ENCODE measurements at places on chromosomes 12 and 14.
A peak's percentile ranks its signal among the peaks of the same experiment; 100 is the strongest.

GRCh38 chr14:74065746-74066575, 18.3 kb downstream of the ALDH6A1 start:
- DNase-seq, result no peak

DNA sequence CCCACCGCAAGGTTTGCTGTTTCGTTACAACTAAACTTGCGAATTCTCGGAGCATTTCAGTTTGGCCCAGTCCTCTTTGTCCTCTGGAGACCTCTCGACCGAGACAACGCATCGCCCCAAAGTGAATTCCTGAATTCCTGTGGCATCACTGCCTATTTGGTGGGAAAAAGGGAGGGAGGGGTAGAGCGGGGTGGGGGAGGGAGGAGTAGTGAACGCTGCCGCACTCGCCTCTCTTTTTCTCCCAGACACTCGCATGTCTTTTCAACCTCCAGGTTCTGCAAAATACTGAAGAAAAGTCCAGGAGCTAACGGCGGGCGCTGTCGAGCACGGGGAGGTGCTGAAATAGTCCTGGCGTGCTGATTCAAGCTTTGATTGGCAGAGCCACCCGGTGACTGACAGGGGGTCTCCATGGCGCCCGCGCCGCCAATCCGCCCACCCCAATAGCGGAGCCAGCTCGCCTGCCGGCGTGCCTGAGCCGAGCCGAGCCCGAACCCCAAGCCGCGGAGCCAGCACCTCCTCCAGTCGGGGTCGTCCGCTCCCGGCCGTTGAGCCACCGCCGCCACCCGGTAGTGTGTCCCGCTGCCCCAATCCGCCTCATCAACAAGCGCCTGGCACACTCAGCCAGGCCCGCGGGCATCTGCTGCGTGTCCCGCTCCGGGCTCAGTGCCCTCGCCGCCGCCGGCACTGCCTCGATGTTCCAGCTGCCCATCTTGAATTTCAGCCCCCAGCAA, at the start of gene SIX6:
SIX6 (plus strand) TSS at position 440 of the 731 bp plus-strand sequence; CDS start at position 693, 253 bp downstream.
- DNase-seq, result no peak

DNA sequence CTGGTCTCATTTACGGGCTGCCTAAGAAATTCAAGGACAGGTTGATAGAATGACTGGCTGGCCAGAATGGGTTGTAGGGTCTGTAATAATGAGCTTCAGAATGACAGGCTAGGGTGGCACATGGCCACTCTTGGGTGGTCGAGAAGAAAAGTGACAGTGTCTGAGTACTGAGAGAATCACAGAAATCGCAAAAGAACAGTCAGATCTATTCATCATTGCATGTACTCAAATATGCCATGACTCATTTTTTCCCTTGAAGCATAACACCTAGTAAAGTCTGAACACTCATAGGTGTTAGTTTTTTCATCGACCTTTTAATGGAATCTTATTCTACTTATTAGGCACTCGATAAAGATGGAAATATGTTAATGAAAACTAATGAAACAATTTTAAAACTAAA, 37.8 kb upstream of the SEL1L start:
- no peak for DNase-seq

GRCh38 chr12:68958322-68958721, 25.4 kb upstream of the CPM start:
- peak; percentile 33 for DNase-seq

- peak; percentile 28 for DNase-seq
Measured at GRCh38 chr14:100147181-100147631, 12.2 kb downstream of the DEGS2 start.

DNA sequence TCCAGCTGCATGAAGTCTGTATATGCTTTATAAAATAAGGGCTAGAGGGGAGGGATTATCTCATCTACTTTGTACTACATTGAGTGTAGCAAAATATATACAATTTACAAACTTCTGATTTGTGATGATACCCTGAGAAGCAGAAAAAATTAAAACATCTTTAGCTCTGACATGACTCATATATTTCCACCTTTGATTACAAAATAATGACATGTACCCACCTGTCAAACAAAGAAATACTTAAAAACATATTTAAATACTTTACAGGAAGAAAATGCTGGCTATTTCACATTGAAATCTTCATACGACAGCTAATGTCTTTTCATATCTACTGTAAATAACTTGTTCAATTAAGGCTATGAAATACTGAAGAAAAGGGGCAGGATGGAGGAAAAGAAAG, 3.3 kb downstream of the GPR135 start:
- DNase-seq, result no peak

DNA sequence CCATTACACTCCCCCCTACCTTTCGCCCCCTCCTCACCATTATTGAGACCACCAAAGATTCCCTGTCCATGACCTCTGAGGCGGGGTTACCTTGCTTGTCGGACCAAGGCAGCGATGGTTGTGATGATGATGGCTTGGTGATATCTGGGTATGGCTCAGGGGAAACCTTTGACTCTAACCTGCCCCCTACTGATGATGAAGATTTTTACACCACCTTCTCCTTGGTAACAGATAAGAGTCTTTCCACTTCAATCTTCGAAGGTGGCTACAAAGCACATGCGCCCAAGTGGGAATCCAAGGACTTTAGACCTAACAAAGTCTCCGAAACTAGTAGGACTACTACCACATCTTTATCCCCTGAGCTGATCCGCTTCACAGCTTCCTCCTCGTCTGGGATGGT, 350.2 kb downstream of the DIO2 start:
- DNase-seq, result no peak

DNA sequence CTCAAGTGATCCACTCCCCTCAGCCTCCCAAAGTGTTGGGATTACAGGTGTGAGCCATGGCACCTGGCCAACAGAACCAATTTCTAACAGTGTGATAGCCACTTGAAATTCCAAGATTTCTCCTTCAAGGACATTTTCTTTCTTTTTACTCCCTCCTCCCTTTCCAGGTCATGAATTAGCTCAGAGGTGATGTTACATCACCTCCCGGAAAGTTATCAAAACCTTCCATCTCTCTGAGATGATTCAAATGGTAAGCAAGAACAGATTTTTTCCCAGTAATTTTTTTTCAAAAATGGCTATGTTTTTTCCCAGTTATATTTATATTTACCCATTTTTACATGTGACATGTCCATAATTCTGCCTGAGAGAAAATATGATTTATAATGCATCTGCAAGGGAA, 15.6 kb upstream of the SMAGP start:
- DNase-seq, result no peak

DNA sequence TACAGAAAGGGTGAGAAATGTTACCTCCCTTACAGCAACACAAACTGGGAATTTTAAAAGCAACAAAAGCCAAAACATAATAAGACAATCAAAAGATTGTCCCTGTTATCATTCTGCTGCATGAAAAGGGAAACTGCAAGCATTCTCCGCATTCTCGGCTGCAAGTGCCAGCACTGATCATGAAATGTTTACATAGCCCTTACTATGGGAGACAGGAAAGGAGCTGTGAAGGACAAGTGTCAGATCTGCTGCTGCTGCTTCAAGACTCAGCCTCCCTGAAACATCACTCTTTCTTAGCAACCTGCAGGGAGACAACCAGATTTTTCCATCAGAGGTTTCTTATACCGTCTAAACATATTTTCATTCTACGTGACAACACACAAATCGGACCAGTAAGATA, 20.1 kb downstream of the DENND5B start:
- no peak for DNase-seq

GRCh38 chr14:100906420-100906819, 2.9 kb upstream of the RTL1 start:
- DNase-seq, result no peak

DNA sequence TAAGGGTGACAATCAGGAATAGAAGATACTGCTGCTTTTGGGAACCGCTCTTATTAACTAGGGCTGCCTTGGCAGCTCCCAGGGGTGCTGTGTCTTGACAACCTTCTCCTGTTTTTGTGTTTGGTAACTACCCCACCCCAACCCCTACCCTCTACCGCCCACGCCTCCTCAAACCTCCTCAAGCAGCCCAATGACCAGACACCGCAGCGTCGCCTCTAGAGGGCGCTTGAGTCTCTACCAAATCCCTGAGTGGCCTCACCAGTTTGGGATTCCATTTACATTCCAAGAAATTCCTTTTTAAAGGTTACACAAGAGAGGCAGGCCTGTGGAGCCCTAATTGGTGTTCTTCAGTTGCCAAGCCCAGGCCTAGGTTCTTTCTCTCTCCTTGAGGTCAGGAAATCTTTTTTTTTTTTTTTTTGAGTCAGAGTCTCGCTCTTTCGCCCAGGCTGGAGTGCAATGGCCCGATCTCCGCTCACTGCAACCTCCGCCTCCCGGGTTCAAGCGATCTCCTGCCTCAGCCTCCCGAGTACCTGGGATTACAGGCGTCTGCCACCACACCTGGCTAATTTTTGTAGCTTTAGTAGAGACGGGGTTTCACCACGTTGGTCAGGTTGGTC, 72.4 kb upstream of the USP44 start:
- peak; percentile 27 for DNase-seq

GRCh38 chr12:121085506-121086353, 46.7 kb upstream of the OASL start:
- DNase-seq, result no peak

- DNase-seq, result no peak
Measured at GRCh38 chr12:1204581-1205121, 213.6 kb downstream of the ERC1 start.

DNA sequence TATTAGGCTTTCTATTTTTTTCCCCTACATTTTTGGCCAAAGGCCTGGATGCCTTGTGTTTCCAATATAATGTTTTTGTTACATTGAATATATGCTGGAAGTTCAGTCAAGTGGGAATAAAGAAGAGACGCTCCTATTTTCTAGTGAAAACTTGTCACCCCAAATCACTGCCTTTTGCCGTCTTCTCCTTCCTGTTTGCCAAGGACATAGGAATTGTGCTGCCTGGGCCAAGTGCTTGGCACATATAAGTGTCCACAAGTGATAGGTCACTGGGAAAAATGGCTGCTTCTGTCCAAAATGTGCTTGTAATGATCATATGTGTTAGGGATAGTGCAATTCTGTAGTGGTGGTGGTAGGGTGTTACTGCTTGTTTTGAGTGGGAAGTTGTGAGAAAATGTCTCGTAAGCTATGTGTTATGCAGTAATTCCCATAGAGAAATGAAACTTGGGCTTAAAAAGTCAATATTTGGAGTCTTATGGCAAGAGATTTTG, 11.6 kb upstream of the KCNJ8 start:
- DNase-seq, result no peak

DNA sequence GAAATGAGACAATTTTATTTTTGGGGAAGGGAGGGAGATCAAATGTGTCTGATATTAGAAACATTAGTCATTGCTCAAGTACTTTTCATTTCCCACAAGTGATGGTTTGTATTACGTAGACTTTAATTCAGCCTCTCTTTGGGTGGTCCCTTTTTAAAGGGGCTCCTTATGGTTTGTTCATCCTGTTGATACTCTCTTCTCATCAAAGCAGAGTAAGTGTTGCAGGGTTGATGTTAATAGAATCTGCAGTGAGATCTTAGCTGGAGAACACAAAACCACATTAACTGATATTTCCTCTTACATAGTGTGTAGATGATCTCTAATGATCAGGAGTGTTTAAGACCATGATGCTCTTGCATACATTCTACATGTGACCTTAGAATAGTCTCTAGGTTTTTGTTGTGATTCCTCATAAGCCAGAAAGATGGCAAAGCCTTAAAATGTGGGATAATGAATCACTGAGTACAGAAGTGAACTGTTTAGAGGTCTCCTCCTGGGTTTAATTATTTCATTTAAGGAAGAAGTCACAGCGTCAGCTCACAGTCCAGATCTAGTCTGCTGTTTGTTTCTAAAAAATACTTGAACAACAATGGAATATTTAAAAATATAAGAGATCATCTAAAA, 87.4 kb upstream of the PTPRR start:
- no peak for DNase-seq

DNA sequence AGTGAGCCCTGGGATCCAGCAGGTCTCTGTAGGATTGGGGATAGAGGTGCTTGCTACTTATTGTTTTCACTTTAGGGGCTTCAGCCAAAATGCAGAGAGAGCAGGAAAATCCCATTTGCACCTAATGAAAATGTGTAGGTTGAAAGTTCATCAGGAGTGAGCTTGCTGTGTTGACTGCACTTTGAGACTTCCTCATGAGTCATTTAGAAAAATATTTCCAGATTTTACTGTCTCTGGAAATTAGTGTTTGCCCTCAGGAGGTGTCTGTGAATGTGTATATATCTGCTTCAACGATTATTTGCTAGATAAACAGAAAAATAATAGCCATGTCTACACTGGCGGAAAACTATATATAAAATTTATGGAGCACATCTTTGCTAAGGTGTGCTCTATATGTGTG, 159.3 kb downstream of the CAND1 start:
- DNase-seq, result no peak

GRCh38 chr12:29041621-29042020, 107.5 kb upstream of the FAR2 start:
- no peak for DNase-seq

DNA sequence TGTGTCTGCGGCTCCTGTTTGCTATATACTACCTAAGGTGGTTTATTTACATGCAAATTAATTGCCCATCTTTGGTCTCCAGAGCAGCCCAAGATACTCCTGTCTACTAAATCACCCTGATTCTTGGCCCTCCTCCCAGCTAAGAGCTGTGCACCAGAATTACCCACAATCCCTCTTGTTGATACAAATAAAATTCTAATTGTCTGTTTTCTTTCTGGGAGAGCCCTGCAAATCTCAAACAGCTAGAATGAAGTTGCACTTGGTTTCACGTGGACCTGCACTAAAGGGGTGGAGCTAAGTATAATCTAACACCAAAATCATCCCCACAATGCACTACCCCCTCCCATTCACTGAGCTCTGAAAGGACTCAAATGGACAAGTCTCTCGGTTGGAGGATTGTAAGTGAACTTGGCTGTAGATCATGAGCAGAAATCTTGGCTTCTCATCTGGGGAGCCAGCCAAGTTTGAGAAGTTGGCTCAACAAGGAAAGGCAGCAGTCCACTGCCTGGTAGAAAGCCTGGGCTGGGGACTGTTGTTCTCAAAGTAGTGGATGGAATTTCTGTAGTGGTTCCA, 6.6 kb downstream of the MAX start:
- DNase-seq, result no peak

GRCh38 chr14:21200752-21201461, 45.0 kb upstream of the OR5AU1 start:
- DNase-seq, result no peak

DNA sequence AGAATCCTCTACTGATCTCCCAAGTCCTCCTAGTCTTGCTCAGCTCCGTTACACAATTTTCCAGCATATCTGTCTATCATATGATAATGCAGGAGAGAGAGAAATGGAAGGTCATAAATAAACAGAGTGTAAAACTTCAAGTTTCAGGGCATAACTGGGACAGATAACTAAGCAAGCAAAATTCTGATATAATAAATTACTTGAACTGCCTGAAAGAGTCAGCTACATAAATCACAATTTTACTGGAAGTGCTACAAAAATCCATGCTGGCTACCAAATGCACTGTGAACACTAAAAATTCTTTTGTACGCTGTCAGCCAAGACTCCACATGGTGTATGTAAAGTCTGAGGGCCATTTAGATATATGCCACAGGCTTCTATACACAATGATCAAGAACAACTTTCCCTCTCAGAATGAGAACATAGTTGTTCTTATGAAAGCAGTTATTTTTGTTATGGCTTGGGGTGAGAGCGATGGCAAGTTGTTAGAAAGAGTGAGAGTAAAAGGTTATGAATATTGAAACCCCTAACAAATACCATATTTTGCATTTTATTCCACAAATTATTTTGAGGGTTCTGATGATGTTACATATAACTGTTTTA, 41.1 kb downstream of the GRIP1 start:
- DNase-seq, result no peak

All from CD14-positive monocyte (primary cell).